ENCODE measurements at places on chromosomes 11 and 22. TPM values are rescaled to one million over a fixed set of nuclear protein-coding genes. Genes with fewer than 3 reads are reported as not detected.

Gene KDM4E
- total RNA-seq, result not detected

Gene CST6
- not detected for total RNA-seq

Gene BTG4
- total RNA-seq, result not detected

Gene MS4A1
- total RNA-seq, result not detected

Gene MUC5AC
- not detected for total RNA-seq

Gene SCGB1D2
- total RNA-seq, result not detected

Gene MFNG
- total RNA-seq, result 1.1 TPM

Gene LMNTD2
- total RNA-seq, result 0.43 TPM

Gene FXYD2
- total RNA-seq, result 0.14 TPM

Gene UPK3A
- not detected for total RNA-seq

Gene OR51I2
- not detected for total RNA-seq

Gene OR52N4
- total RNA-seq, result not detected

Gene GNG3
- total RNA-seq, result not detected

Gene MN1
- total RNA-seq, result 36.6 TPM

Gene HTR3A
- total RNA-seq, result not detected

Gene RASGRP2
- total RNA-seq, result 0.42 TPM

Gene C22orf31
- total RNA-seq, result not detected

Gene GUCY1A2
- 0.58 TPM for total RNA-seq

Gene MYO7A
- 3.5 TPM for total RNA-seq

Gene SHANK2
- total RNA-seq, result 0.15 TPM

Gene NLRP14
- total RNA-seq, result not detected

Gene ZNF195
- 44.8 TPM for total RNA-seq

Gene ANO3
- total RNA-seq, result 0.12 TPM

Gene SERHL2
- 7.2 TPM for total RNA-seq

Gene LIF
- 1.7 TPM for total RNA-seq

Gene HBG2
- total RNA-seq, result not detected

Gene MRTFA
- total RNA-seq, result 16.0 TPM

All from SJCRH30 (cell line).